ENCODE measurements at places on chromosomes 13 and 19.
A peak's percentile ranks its signal among the peaks of the same experiment; 100 is the strongest.

- no peak for DNase-seq
Observed at GRCh38 chr19:41411100-41411967, 13.7 kb downstream of the BCKDHA start.

DNA sequence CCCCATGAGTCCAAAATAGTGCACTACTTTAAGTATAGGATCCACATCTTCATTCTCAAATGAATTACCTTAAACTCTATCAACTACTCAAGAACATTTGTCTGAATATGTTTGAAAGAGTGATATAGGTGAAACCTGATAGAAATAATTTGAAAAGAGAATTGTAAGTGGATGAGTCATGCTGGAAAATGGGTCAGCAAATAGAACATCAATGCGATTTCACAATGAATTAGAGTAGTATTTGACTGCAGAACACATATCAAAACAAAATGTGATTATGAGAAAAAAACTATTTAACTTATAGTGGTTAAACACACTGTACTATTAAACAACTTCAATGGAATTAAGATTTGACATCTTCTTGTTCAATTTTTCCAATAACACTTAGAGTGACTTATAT, 300.6 kb upstream of the KLHL1 start:
- no peak for DNase-seq

- no peak for DNase-seq
Observed at GRCh38 chr13:35672611-35673010, 196.1 kb upstream of the MAB21L1 start.

- no peak for DNase-seq
Observed at GRCh38 chr19:33193865-33194362, at the start of gene LRP3. Gene LRP3 (plus strand): TSS chr19:33194330. CDS start chr19:33194786, 456 bp downstream.

- DNase-seq = no peak
Observed at GRCh38 chr19:40335855-40336600, 12.2 kb downstream of the C19orf47 start.

- no peak for DNase-seq
Observed at GRCh38 chr13:113437408-113438010, 15.8 kb downstream of the ADPRHL1 start.

DNA sequence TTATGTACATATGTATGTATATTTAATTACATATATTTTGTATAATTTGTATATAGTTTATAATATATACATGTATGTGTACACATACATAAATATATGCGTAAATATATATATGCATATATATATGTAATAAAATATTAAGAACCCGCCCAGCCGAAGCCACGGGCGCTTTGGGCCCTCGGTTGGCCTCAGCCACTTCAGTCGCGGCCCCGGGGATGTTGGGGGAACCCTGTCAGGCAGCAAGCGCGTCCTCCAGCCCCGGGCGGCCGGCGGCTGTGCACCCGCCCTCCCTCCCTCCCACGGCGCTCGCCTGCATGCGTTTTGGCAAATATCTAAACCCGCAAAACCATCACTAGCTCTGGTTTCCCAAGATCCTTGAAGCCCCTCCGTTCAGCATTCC, 7.9 kb upstream of the ZNF606 start:
- DNase-seq = no peak

DNA sequence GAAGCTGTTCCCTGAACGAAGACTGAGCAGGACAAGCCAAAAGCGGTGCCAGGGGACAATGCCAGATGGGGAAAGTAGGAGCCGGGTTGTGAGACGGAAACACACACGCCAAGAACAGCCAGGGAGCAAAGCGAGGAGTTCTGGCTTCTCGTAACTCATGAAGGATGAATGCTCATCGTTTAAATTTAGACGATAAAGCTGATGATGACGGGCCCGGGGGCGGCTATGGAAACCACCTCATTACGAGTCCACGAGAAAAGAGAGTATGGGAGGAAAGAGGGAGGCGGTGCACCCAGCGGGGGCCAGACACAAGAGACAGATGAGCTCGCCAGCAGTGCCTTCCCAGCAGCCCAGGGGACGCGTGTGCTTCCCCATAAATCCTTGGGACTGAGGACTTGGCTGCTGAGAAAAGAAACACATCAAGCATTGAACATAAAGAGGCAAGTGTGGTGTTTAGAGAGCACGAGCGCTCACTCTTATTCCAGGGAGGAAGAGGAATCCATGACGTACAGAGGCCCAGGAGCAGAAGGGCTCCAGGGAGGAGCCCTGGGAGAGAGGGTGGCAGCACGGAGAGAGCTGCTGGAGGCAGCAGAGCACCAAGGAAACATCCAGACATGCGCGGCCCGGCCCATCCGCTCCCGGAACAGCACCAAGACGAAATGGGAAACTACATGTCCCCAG, 70.7 kb downstream of the EPS15L1 start:
- DNase-seq = no peak

DNA sequence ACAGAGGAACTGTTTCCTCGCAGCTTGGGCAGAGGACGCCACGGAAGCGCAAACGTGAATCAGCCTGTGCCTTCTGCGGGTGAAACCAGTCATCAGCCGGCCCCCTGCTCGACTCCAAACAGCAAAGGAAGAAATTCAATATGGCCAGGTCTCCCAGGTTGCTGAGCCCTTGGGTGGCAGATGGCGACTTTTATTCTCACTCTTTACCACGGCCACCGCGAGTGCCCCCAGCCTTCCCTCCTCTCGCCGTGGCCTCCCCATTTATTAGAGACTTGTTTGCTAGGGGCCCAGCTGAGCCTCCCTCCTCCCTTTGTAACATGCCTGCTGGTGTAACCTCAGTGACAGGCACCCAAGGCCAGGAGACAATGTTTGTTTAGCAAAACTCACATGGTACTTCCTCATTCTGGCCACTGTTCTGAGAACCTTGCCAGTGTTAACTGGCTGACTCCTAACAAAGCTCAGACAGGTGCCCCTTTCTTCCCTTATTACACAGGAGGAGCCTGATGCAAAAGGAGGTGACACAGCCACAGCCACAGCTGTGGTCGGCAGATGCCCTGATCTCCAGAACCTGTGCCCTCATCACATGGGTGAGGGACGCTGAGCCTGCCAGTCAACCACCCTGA, 5.8 kb downstream of the RAB20 start:
- DNase-seq = peak; percentile 9

DNA sequence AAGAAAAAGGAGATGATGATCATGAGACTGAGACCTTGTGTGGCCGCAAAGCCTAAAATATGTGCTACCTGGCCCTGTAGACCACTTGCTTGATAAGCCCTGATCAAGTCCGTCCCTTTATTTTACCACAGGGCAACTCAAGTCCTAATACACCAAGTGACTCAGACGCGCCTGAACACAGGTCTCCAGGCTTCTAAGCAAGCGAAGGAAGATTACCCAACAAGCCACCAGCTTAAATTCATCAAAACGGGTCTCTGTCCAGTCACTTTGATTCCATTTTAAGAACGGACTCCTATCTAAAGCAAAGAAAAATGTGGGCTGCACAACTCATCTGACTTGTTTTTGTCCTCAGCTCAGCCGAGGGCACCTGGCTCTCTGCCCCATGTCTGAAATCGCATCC, 26.8 kb downstream of the SLC7A1 start:
- no peak for DNase-seq

DNA sequence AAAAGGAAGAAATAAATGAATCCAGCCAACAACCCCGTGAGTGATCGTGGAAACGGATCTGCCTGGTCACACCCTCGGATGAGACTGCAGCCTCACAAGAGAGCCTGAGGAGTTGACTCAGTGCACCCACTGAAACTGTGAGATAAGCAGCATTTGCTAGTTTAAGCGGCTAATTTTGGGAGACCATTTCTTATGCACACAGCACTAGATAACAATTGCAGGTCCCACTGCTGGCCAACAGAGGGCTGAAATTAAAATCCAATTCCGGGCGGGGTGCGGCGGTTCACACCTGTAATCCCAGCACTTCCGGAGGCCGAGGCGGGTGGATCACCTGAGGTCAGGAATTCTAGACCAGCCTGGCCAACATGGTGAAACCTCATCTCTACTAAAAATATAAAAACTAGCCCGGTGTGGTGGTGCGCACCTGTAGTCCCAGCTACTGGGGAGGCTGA, 3.6 kb downstream of the UQCR11 start:
- no peak for DNase-seq

Data from OCI-LY7 (cell line).